ENCODE measurements at places on chromosomes 7 and 10.

- no peak for DNase-seq
Measured at GRCh38 chr7:149774237-149775175, 1.1 kb upstream of the ZNF467 start.

DNA sequence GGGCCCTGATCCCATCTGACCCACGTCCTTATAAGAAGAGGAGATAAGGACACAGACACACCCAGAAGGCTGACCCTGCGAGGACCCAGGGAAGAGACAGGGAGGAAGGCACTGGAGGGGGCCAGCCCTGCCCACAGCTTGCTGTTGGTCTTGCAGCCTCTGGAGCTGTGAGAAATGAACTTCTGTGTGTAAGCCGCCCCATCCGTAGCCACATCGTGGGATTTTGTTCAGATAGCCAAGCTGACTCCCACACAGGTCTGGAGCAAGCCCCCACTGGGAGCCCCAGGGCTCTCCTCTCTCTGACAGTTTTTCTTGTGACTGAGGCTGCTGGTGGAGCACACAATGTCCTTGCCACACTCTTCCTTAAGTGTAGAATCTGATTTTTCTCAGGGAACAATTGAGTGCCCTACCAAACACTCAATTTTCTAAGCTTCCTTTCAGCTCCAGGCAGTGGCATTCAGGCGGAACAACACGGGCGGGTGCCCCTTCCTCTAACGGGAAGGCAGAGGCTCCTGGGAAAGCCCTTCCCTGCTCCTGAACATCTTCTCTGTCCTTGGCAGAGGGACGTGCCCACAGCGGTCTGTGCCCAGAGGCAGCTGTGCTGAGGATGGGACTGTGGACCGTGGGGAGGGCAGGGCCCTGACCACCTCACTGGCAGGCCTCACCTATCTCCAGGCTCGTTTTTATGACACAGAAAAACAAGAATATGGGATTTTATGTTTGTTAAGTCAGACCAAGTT is 160.6 kb upstream of the SHH start:
- DNase-seq: peak; percentile 33

GRCh38 chr7:71130031-71130679 is 1.8 kb upstream of the GALNT17 start:
- DNase-seq: no peak

GRCh38 chr7:149205690-149206381 is 10.5 kb downstream of the ZNF282 start:
- DNase-seq: no peak

GRCh38 chr7:42014625-42015618 is 222.1 kb downstream of the GLI3 start:
- no peak for DNase-seq

DNA sequence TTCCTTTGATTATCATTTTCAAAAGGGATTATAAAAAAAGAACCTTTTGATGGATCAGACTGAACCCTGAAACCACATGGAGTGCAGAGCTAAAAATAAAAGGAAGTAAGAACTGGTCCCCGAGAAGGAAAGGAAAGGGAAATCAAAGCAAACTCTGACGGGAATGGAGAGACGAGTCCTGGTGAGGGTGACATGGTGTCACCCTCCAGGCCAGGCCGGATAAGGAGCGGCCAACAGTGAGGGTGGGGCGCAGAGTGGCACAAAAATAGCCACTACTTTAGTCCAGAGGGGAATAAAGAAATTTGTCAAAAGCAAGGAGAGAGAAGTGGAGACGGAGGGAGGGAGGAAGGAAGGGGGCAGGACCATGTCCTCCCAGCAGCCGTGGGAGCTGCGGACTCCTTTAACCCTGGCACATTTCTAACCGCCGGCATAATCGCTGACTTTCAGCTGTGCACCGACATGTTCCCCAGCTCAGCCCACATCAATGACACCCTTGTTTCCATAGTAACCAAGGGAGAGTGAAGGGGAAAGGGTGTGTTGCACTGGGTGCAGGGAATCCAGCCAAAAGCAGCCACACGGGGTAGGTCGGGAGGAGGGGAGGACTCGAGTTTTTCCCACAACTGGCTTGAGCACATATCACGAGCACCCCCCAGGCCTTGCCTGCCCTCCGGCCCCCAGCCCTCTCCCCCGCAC is 29.7 kb downstream of the TRIM8 start:
- peak; percentile 89 for DNase-seq

- DNase-seq: no peak
Measured at GRCh38 chr10:74500816-74501215, 325.6 kb upstream of the KAT6B start.

- DNase-seq: no peak
Measured at GRCh38 chr10:86642499-86642898, 11.8 kb upstream of the OPN4 start.

DNA sequence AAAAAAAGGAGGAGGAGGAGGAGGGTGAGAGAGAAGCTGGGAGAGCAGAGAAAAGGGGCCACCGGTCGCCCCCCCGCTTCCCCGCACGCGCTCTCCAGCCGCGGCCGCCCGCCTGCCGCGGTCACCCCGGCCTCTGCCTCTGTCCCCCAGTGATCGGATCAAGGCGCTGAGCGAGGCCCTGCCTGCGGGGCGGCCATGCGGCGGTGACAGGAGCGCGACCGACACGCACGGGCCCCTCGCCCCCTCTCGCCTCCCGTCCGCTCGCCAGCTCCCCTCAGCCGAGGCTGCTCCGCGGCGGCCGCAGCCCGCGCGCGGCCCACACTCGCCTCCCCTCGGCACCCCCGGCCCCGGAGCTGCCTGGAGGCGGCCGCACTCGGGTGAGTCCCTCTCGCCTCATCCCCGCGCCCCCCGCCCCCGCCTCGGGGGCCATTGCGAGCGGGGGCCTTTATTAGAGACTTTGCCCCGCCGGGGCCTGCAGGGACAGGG is at the start of gene GTF2I:
Gene GTF2I (plus strand): TSS at position 27 of the 486 bp plus-strand sequence. CDS start 31,411 bp downstream, outside the sequence.
- peak; percentile 80 for DNase-seq

DNA sequence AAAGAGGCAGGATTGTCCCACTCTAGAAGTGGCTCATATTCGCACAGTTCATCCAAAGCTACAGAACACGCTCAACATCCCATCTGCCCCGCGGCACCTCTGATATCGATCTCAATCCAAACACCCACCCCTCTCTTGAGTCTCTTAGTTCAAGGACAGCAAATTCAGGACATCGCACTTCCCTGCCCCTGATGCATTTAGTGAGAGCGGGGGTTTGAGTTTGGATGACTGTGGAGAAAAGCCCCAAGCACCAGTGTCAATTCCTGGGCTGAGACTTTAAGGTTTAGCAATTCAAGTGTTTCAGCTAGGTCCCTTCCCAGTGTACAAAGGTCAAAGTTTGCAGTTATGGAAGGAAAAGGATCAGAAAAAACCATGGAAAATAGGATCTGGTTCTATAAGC is 166.2 kb downstream of the LYZL1 start:
- DNase-seq: no peak

GRCh38 chr7:155381852-155382801 is 75.8 kb upstream of the EN2 start:
- DNase-seq: no peak

GRCh38 chr7:90625562-90625961 is 29.4 kb downstream of the CDK14 start:
- no peak for DNase-seq

DNA sequence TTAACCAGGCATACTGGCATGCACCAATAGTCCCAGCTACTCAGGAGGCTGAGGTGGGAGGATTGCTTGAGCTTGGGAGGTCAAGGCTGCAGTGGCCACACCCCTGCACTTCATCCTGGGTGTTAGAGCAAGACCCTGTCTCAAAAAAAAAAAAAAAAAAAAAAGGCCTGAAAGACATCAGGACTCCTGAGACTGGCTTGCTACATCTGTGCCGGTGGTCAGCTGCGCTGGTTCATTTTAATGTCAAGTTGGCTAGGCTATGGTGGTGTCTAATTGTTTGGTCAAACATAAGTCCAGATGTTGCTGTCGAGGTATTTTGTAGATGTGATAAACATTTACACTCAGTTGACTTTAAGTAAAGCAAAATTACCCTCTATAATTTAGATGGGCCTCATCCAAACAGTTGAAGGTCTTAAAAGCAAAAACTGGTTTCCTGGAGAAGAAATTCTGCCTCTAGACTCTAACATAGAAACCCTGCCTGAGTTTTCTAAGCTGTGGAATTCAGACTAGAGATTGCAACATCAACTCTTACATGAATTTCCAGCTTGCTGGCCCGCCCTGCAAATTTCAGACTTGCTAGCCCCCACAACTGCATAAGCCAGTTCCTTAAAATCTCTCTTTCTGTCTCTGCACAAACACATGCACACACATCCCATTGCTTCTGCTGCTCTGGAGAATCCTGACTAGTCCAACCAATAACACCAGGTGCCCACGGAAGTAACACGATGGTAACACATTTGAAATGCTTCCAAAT is 18.2 kb downstream of the MYOF start:
- no peak for DNase-seq

DNA sequence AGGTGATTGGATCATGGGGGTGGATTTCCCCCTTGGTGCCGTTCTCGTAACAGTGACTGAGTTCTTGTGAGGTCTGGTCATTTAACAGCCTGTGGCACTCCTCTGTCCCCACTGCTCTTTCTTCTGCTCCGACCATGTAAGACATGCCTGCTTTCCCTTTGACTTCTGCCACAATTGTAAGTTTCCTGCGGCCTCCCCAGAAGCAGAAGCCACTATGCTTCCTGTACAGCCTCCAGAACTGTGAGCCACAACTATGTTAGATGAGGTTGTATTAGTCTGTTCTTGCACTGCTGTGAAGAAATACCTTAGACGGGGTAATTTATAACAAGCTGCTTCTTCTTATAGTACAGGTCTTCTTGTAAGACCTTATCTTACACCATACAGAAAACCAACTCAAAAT is 241.7 kb upstream of the KLF14 start:
- no peak for DNase-seq

DNA sequence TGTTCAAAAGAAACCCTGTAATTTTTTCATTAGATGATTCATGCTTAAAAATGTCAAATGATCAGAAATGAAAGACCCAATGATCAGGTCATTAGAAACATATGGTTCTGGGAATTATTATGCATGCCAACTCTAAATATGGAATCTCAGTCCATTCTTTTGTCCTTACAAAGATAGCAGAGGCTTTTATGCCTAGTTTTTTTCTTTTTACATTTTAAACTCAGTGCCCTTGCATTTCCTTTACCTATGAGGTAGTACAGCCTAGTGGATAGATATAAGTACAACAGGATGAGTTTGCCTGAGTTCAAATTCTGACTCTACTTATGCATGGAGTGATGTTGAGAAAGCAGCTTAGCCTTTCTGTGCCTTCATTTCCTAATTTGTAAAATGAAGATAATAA is 392.9 kb downstream of the SUGCT start:
- DNase-seq: no peak

- no peak for DNase-seq
Measured at GRCh38 chr10:69086001-69086509, 1.8 kb upstream of the SRGN start.

DNA sequence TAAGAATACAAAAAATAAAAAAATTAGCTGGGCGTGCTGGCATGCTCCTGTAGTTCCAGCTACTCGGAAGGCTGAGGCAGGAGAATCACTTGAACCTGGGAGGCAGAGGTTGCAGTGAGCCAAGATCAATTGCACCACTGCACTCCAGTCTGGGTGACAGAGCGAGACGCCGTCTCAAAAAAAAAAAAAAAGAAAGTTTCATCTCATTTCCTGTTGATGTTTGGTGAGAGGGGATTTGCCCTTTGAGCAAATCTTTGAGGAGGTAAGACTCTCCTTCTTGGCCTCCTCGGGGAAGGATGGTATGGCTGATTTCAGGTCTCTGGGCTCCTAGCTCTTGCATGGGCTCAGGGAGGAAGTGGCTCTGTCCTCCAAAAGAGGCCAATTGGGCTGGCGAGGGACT is 3.6 kb upstream of the GRID2IP start:
- no peak for DNase-seq

GRCh38 chr7:15303357-15303756 is 258.5 kb downstream of the AGMO start:
- no peak for DNase-seq

- no peak for DNase-seq
Measured at GRCh38 chr7:102892631-102893278, 20.0 kb upstream of the LRRC17 start.

DNA sequence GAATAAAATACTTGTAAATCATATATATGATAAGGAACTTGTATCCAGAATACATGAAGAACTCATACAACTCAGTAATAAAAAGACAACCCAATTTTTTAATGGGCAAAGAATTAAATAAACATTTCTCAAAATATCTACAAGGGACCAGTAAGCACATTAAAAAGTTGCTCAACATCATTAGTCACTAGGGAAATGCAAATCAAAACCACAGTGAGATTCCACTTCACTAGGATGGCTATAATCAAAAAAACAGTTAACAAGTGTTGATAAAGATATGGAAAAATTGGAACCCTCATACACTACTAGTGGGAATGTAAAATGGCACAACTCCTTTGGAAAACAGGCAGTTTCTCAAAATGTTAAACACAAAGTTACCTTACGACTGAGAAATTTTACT is 40.3 kb upstream of the YAE1 start:
- DNase-seq: no peak

Measured in coronary artery (tissue), 2 donors.